ENCODE measurements at places on chromosomes 16 and 17.

- no peak for DNase-seq
Measured at GRCh38 chr17:7207120-7208001, 12.3 kb downstream of the DLG4 start.

DNA sequence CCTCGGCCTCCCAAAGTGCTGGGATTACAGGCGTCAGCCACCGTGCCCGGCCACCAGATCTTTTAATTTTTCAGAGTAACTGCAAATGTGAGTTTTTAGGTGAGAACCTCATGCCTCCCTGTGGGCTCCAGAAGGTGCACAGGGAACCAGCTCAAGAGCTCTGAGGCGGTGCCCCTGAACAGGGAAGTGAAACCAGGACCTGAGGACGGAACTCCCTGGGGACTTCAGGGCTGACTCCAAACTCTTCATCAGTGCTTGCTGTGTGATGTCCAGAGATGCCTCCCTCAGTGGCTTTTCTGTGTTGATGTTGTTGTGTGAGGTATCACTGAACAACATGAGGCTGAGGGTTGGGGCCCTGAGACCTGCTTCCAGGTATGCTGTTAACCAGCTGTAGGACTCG lies 23.8 kb downstream of the SLC12A3 start:
- no peak for DNase-seq

DNA sequence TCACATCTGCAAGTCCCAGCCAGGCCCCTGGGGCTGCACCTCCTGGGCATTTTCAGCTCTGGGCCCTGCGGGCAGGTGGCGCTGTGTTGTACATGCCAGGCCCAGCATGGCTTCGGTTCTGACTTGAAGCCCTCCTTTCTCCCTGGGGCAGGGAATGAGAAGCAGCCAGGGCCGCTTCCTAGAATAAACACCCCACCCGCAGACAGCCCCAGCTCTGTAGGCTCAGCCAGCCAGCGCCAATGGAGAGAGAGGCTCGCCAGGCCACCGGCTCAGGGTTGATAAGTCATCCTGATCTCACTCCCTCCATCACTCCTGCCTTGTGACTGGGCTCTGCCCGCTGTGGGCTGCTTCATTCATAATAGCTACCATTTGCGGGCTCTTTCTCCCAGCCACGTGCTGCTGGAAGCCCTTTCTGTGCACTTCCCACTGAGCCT lies 6.0 kb upstream of the GLIS2 start:
- peak; percentile 62 for DNase-seq

DNA sequence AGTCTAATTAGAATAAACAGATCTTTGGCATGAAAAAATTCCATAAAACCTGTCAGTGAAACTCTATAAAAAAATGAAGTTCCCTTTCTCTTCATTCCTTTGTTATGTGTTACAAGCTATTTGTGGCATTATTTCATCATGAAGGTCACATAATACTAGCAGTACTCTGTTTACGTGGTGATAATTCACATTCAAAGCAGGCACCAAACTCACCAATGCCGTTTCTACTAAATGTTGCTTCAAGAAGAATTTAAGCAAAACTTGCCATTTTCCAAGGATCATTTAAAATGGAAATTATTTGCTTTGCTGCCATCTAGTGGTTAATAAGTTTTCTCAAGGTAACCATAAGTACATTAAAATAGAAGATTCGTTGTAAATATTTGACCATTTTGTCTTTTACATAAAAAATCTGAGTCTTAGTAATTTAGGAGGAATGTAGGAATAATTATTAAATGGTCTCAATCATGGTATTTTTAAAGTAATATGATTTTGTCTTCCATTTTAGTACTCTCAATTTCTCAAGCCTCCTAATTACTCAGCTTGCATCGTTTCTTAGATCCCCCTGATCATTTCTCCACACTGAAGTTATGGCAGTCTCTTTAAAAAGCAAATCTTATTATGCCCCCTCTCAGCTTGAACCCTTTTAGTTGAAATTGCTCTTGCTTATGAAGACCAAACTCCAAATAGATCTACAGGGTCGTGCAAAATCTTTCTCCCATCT lies 80.8 kb downstream of the OMG start:
- no peak for DNase-seq

GRCh38 chr17:45143767-45144198 lies 4.5 kb upstream of the HEXIM1 start:
- no peak for DNase-seq

- no peak for DNase-seq
Measured at GRCh38 chr16:8753416-8754054, 43.9 kb downstream of the TMEM186 start.

- no peak for DNase-seq
Measured at GRCh38 chr16:59330019-59330670, 596.0 kb upstream of the GOT2 start.

GRCh38 chr16:4882633-4883285 lies 35.5 kb downstream of the UBN1 start:
- no peak for DNase-seq

- no peak for DNase-seq
Measured at GRCh38 chr16:9099131-9099625, 7.7 kb downstream of the HAPSTR1 start.

- DNase-seq = no peak
Measured at GRCh38 chr17:81477173-81477572, 35.4 kb downstream of the ACTG1 start.

DNA sequence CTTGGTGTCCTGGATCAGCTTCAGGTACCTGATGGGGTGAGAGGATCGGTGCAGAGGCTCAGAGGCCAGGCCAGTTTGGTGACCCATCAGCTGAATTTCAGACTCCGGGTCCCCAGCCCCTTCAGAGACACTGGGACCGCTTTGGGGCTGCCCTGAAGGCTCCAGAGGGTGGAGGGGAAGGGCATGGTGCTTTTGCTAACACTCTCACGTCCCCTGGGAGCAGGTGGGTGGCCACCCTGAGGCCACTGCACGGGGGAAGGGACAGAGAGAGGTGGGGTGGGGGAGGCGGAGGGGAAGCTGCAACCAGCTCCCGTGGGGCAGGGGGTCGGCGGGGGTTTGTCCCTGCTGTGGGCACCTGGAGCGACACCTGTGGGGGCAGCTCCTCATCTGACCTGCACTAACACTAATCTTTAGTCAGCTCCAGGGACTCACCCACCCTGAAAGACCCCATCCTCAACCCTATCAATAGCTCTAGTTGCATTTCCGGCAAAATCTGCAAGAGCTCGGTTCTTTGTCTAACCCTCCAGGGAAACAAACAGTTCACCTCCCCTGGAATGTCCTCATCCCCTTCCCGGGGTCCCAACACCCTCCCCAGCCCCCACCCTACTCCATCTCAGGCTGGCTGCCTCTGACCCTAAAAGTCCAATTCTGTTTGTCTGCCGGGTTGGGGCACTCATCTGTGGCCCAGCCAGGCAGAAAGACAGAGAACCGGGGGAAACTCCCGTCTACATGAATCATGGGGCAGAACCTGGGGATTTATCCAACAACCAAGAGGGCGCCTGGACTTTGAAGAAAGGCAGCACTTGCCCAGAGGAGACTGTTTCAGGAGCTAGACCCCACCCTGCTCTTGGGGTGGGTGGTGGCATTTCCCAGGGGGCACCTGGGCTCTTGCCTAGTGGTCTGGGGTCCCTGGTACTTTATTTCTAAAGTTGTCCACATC lies 91.9 kb upstream of the CBX4 start:
- DNase-seq = no peak

DNA sequence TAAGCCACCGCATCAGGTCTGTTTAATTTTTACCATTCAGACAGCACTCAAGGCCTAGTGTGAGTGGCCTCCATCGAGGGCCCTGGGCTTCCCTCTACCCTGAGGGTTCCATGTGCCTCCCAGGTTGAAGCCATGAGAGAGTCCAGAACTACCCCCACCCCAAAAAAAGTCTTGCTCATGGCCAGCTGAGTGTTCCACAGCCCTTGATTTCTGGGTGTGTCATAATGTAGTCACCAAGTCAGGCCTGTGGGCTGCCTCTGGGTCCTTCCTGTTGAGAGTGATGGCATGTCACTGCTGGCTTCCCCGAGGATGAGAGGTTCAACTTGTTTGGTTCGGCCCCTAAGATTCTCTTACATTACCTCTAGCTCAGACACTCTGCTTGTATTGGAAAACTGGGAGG lies 100.6 kb downstream of the PITPNC1 start:
- DNase-seq = peak; percentile 62

DNA sequence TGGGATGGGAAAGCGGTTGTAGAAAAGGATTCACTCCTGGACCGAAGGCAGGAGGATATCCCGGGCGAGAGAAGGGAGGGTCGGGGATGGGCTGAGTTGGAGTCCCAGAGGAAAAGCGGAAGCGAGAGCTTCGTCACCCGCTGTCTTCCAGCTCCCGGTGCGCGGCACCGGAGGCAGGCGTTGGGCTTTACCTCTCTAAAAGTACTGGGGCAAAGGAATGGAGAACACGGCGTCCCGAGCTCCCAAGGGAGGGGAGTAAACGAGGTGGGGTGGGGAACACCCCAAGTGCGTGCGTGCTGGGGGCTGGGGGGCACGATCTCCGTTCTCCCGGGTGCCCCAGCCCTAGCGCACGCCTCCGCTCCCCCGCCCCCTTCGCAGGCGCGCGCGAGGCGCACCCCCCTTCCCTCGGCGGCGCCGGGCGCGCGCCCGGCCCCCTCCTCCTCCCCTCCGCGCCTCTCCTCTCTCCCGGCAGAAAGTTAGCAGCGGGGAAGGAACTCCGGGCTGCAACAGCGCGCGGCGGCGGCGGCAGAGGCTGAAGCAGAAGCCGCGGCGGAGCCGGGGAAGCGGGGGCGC lies at the start of gene HS3ST4:
TSS of gene HS3ST4 (plus strand) at position 441 of the 573 bp plus-strand sequence.
- DNase-seq = no peak

DNA sequence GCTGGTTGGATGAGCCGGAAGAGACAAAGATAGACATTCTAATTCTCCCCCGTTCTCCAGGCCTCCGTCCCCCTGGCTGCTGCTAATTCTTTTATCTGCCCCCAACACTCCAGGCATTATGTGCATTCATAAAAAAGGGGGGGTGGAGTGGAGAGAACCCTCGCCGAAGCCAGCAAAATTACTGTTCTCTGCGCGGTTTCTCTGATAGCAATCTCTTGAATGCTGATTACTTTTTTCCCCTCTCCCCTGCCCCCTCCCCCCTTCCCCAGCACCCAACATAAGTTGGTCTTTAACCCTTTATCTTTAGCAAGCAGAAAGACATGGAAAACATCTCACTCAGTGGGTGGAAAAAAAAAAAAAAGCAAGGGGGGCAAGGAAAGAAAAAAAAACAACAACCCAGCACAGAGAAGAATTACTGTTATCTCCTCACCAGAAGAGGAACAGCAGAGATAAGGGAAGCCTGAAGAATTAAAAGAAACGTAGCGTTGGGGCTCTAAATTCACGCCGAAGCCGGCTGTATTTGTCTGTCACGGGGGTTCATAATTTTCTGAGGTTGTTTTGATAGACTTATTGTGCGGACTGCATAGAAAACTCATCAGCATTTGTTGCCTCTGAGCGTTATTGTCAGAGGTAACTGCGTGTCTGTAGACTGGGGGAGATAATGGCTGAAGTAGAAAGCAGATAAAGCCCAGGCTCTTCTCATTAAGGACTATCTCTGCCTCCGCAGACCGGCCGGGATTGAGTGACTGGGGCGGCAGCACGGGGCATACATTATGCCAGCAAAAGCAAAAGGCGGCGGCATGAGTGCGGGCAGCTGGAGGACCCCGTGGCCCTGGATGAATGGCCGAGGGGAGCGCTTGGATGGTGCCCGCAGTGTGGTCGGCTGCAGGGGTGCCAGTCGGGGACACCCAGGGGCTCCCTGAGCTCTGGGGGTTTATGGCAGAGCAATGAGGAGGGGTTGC lies 126.9 kb downstream of the MRM1 start:
- DNase-seq = peak; percentile 21

GRCh38 chr16:52787709-52788108 lies 240.8 kb upstream of the TOX3 start:
- DNase-seq = no peak

GRCh38 chr17:65193305-65193704 lies 56.1 kb downstream of the RGS9 start:
- no peak for DNase-seq

DNA sequence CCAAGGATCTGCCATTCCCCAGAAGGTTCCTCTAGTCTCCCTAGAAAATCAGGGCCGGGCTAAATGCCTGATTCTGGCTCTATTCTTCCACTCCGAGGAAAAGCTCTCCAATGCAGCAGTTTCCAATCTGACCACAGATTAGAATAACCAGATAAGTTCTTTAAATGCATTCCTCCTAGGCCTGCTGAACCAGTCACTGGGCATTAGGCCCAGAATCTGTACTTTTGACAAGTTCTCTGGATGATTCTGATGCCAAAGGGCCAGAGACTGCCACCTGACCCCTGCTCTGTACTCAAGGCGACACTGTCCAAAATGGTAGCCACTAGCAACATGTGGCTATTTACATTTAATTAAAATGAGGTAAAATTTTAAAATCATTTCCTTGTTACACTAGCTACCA lies 22.3 kb downstream of the MAP3K14 start:
- DNase-seq = no peak

Data from activated CD4-positive, alpha-beta memory T cell treated with anti-CD3 and anti-CD28 coated beads, Interleukin-2, amount 10 ng/mL, durations not matched to agents 7 days and 5 days (primary cell).